ENCODE measurements at places on chromosomes 7 and 10.

GRCh38 chr10:74063256-74063655, 65.3 kb downstream of the VCL start:
- DNase-seq: no peak

GRCh38 chr10:49831352-49832035, 69.4 kb upstream of the OGDHL start:
- no peak for DNase-seq

- DNase-seq: no peak
Observed at GRCh38 chr7:37352974-37353948, 95.4 kb downstream of the ELMO1 start.

DNA sequence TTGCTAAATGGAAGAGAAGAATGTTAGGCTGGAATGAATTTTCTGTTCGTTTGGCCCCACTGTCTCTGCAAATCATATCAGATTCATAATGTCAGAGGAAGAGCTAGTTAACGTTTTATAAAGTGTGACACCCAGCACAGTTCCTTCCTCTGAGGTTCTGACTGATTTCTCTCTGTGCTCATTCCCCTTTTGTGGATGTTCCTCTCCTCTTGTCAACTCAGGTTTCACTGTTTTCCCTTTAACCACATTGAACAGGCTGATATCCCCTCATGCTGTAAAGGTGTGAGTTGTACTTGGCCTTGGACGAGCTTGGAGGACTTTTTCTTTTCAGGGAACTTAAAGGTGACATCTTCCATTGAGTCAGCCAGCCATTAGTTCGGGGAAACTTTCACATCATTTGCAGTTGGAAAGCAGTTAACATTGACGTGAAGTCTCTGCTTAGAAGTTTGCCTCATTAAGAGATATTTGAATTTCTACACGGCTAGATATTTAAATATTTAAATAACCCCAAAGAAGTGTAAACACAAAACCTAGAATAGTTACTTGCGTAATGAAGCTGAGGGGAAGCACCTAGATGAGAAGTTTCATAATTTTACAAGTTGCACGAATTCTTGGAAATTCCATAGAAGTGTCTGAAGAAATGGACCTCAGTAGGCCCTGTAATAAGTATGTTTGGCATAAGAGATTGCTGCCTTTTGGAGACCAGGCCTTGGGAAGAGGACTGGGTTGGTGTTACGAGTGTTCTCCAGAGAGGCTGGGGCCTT, 101.5 kb upstream of the EGR2 start:
- no peak for DNase-seq

DNA sequence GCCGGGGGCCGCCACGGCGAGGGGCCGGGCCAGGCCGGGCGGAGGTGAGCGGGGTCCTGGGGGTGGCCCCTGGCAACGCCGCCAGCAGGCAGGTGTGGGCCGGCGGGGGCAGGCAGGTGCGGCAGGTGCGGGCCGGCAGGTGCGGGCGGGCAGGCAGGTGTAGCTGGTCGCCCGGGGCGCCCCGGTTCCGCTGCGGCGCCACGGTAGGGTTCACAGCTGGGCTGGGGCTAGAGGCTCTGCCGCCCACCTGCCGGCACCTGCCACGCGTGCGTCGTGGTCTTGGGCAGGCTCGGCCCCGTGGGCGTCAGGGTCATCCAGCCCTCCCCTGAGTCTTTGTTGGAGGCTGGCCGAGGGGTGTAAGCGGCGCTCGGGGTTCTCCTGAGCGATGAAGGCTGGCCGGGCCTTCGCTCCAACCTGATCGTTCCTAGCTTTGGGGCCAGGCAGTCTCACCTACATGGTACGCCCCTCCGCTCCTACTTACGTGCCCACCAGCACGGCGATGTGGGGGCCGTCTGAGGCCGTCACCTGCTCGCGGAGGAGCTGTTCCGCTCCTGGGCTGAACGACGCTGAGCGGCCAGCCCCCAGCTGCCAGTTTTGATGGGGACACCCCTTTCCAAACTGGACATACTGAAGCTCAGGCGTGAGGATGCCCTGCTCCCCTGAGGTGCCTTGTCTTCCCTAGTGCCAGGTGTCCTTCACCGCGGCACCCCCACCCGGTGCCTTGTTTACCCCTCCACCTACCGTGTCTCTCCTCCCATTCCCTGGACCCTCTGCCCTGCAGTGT, 493 bp downstream of the ZMIZ2 start:
- DNase-seq: no peak

DNA sequence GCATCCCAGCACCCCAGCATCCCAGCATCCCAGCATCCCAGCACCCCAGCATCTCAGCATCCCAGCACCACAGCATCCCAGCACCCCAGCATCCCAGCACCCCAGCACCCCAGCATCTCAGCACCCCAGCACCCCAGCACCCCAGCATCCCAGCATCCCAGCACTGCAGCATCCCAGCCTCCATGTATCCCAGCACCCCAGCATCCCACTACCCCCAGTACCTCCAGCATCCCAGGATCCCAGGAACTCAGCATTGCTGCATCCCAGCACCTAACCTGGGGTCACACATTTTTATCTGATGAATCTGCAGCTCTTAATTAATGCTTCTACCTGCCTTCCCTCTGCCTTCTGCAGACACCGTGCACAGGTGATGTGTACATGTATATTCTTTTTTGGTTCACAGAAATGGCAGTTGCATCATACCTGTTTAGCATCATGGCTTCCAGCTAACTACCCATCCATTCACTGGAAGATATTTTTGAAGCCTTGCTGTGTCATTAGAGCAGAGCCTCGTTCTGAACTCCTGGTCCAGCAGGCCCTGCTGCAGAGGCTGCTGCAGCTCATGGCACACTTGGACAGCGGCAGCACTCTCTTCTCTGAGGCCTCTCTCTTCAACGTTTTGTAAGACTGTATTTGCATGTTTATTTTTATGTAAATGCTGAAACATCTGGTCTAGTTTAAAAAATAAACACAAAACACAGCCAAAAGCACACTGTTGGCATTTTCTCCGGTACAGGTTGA, 4.6 kb upstream of the CFAP46 start:
- DNase-seq: no peak

DNA sequence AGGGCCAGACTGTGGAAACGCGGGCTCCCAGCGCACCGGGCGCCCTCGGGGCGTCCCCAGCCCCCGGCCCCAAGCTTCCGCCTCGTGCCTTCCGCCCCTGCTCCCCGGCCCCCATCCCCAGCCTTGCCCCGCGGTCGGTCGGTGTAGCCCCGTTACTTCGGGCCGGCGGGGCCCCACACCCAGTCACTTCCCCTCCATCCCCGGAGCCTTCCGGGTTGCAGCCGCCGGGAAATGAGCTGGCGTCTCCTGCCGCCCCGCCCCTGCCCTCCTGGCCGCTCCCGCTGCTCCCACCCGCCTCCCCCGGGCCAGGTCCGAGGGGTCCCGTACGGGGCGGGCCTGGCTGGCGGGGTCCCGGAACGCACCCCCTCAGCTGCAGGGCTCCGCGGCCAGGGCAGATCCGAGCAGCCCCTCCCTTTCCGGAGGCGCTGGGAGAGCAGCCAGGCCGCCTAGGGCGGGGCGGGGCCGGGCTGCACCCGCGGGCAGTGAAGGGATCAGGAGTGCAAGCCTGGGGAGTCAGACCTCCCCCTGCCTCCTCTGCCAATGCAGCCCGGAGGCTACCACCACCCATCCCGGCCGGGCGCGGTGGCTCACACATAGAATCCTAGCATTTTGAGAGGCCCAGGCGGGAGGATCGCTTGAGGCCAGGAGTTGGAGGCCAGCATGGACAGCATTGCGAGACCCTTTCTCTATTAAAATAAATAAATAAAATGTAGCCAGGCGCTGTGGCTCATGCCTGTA, 709 bp downstream of the ARPC1B start:
- DNase-seq: no peak

GRCh38 chr7:67858931-67859330, 862.3 kb downstream of the TYW1 start:
- no peak for DNase-seq

All from GM19239 (cell line).